ENCODE measurements at places on chromosomes 1 and 21. TPM values are rescaled to one million over a fixed set of nuclear protein-coding genes. Genes with fewer than 3 reads are reported as not detected.

DNA sequence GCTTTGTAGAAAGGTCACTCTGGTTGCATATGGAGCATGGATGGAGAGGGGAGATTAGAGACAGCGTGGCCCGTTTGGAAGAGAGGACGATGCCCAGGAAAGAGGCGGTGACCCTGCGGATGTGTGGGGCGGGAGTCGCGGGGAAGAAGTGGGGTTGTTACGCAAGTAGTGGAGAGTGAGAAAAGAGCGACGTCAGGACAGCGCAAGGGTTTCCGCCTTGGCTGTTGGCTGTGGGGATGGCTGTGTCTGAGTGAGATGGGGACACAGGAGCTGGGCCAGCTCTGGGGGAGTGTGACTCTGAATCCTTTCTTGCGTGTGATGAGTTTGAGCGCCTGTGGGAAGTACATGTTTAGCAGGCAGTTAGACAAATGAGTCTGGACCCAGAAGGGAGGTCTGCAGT, 3.8 kb downstream of the B4GALT2 start:
- no peak for DNase-seq

GRCh38 chr1:202160377-202160940, at the start of gene PTPN7:
Gene PTPN7 (minus strand): TSS chr1:202160602. CDS start chr1:202159402, 1,200 bp downstream.
- DNase-seq = no peak

DNA sequence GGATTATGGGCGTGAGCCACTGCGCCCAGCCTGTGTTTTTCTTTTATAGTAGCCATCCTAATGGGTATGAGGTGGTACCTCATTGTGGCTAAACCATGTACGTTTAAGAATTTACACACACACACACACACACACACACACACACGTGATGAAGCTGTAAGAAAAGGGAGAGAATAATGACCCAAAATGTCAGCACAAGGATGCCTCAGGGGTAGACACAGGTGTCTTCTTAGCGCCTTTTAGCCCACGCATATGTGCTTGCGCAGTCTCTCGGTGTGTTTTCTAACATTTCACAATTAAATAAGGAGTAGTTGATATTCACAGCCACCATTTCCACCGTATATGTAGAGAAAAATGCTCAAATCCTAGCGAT, 782 bp upstream of the PFKL start:
- no peak for DNase-seq

DNA sequence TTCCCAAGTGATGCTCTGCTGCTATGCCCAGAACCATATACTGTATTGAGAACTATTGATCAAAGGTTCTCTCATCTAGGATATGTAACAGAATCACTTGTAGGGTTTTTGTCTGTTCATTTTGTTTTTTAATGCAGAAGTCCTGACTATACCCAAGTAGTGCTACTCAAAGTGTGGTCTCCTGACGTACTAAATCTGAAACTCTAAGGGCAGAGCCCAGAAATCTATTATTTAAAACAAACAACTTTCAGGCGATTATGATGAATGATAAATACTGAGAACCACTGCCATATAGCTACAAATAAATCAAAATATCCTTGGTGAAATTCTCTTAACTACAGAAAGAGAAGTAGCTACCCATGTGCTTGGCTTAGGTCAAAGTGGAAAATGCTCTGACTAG, 10.1 kb downstream of the ZZZ3 start:
- no peak for DNase-seq

GRCh38 chr1:111225717-111226400, 1.7 kb upstream of the CHI3L2 start:
- DNase-seq = no peak

DNA sequence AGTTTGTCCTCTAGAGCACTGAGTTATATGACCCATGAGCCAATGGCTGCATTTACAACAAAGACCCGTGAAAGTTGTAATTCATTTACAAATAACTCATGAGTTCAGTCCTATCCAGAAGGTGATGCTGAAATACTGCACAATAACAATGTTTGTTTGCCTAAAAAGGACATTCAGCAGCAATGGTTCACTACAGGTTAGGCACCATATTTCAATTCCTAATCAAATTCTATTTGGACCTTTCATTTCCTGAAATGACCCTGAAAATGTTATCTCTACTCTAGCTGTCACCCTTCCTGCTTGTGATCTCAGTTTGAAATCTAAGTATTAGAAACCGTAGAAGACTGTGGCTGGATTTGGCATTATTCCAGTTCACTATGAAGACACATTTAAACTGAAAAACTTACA, 191.2 kb upstream of the SAMSN1 start:
- no peak for DNase-seq

- DNase-seq = no peak
Measured at GRCh38 chr1:160125746-160126145, 10.2 kb downstream of the ATP1A2 start.

GRCh38 chr1:151534662-151535278, 5.3 kb upstream of the TUFT1 start:
- DNase-seq = no peak

DNA sequence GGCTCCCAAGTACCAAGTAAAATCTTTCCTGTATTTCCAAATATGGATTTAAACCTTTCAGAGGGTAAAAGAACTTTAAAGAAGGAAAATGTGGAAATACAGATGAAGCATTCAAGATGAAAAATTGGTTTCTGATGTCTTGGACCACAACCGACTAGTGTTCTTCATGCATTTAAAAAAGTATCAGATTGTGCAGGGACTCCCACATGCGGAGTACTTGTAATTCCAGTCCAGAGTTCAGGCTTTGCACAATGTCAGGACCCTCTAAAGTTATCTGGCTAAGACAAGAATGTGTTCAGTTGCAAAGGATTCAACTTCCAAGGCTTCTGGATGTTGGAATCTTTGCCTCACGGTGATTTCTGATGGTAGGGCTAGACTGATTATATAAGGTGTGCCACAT, 66.7 kb downstream of the RGL1 start:
- DNase-seq = no peak

DNA sequence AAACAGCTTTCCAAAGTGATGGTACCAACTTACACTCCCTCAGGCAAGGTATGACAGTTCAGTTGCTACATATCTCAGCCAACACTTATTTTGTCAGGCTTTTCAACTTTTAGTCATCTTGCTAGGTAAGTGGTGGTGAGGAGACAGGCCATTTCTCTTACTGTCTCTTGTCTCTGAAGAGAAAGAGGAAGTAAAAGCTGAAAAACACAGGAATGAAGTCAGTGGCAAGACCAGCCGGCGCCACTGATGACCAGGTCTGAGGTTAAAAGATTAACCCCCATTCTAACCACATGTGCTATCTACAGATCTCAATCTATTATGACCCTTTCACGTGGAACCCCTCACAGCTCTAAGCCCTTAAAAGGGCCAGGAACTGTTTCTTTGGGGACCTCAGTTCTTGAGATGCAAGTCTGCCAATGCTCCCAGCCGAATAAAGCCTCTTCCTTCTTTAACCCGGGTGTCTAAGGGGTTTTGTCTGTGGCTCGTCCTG, 4.2 kb downstream of the ADCY10 start:
- DNase-seq = no peak

DNA sequence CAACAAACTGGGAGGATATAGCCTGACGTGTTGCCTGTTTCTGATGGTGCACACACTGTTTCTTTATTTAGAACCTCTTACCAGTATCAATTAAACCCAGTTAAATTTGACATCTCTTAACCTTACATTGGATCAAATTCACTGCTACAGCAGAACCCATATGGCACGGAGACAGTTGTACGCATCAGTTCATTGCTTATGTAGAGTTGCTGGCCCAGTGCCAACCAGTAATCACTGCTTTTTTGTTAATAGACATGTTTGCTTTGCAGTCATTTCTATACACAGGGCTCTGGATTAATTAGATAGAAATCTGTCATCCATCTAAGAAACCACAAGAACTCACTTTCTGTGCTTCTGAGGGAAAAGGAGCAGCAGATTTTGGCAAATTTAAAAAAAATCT, 154.0 kb downstream of the RWDD3 start:
- no peak for DNase-seq

- DNase-seq = no peak
Measured at GRCh38 chr1:94218332-94218731, 19.1 kb downstream of the ARHGAP29 start.

- DNase-seq = no peak
Measured at GRCh38 chr1:200260597-200261335, 149.1 kb downstream of the ZNF281 start.

- DNase-seq = no peak
Measured at GRCh38 chr1:237998581-237998980, 107.9 kb upstream of the ZP4 start.

- DNase-seq = no peak
Measured at GRCh38 chr21:39439232-39439631, 6.3 kb downstream of the LCA5L start.

DNA sequence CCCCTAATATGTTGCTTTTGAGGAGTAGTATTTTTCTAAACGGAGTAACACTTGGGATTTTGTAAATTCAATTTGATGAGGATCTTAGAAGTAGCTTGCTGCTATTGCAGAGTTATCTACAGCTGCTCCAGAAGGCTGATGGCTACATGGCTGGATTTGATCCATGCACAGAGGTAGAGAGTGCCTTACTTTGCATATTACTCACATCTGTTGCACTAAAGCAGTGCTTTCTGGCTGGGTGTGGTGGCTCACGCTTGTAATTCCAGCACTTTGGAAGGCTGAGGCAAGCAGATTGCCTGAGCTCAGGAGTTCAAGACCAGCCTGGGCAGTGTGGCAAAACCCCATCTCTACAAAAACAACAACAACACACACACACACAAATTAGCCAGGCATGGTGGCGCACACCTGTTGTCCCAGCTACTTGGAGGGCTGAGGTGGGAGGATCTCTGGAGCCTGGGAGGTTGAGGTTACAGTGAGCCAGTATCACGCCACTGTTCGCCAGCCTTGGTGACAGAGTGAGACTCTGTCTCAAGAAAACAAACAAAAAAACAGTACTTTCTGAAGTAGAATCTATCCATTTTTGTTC, 24.6 kb downstream of the RALGPS2 start:
- DNase-seq = no peak

DNA sequence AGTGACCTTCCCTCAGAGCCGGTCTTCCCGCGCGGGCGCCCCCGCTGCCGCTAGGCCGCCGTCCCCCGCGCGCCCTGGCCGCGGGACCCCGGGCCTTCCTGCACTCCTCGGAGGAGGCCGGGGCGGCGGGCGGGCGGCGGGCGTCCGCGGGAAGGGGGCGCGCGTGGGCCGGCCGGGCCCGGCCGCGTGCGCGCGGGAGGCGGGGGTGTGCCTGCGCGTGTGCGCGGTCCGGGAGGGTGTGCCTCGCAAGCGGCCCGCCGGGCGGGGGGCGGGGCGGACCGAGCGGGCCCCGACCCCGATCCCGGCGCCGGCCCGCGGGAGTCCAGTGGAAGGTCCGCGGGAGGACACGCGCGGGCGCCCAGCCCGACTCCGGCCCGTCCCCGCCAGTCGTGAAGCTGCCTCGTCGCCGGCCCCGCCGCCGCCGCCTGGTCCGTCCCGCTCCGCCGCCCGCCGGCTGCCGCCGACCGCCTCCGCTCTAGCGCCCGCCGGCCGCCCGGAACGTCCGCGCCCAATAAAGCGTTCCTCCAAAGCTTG, 438 bp downstream of the MRPS6 start:
- no peak for DNase-seq

GRCh38 chr21:40243685-40244084, 376.4 kb downstream of the PCP4 start:
- DNase-seq = no peak

- no peak for DNase-seq
Measured at GRCh38 chr1:154943649-154944400, 7.3 kb upstream of the PMVK start.

DNA sequence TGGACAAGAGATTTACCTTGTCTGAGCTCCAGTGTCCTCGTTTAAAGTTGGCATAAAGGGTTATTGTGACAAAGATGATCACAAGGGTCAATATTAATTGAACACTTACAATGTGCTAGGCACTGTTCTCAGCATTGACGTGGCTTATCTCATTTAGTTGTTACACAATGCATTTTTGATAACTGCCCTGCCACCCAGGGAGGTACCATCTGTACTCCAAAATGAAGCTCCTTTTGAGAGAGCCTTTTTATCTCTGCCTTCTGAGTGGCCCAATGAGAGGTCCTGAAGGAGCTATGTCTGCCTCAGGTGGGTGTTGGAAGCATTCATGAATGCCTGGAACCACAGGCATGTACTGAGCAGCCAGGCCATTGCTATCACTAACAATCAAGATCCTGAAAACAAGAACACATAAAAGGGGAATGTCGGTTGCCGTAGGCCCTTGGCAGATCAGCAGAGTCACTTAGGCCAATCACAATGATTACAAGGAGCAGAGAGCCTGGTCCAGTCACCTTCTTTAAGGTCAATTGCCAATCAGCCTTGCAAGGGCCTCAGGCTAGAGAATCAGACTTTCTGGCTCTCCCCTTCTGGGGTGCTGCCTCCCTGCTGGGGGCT, 78.5 kb downstream of the NMNAT2 start:
- no peak for DNase-seq

DNA sequence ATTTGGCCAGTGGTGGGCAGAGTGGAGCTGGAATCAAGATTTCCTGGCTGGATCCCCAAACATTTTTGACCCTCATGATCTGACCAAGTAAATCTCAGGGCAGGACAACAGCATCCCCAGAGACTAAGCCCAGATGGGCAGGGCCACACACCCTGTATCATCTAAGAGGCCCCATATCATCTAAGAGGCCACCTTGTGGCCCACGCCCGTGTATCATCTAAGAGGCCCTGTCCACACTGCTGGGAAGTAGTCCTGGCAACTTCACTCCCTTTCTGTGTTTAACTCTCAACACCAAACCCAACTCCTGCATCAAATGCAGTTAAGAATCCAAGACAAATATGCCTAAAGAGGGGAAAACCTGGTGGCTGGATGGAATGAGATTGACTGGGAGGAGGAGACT, 81.6 kb upstream of the SSX2IP start:
- no peak for DNase-seq

Gene FCRLA
- not detected for total RNA-seq

Gene S100A16
- 122 TPM for total RNA-seq

Gene CD164L2
- not detected for total RNA-seq

Gene GPN2
- 21.7 TPM for total RNA-seq

Gene GPR153
- total RNA-seq = 5.8 TPM

Gene CYP4Z1
- not detected for total RNA-seq

Gene TBX19
- 1.8 TPM for total RNA-seq

Gene FAM151A
- not detected for total RNA-seq

Gene S100A7A
- total RNA-seq = not detected

Gene MACF1
- 377 TPM for total RNA-seq

Gene RNU1-3
- 1,620 TPM for total RNA-seq

Gene CD1B
- total RNA-seq = not detected

Gene APOBEC4
- total RNA-seq = not detected

Gene PLD5
- total RNA-seq = not detected

Gene OMA1
- total RNA-seq = 9.3 TPM

Gene OR2L5
- not detected for total RNA-seq

Gene TEX38
- not detected for total RNA-seq

Gene OR2AK2
- total RNA-seq = not detected

Gene PGD
- total RNA-seq = 118 TPM

Gene OSBPL9
- 186 TPM for total RNA-seq

Gene MROH7
- total RNA-seq = not detected

Gene MMEL1
- 0.92 TPM for total RNA-seq

Gene SELP
- not detected for total RNA-seq
